EL (cell line): ENCODE measurements at places on chromosomes 7 and 10.

GRCh38 chr10:124138195-124138882 is 44.9 kb upstream of the CHST15 start:
- DNase-seq: no peak

GRCh38 chr10:128345353-128345752 is 219.1 kb upstream of the MKI67 start:
- no peak for DNase-seq

- no peak for DNase-seq
These were observed 11.0 kb downstream of the HECW1 start for GRCh38 chr7:43123457-43123856.

- no peak for DNase-seq
These were observed 2.6 kb downstream of the PPIF start for GRCh38 chr10:79349766-79350406.

DNA sequence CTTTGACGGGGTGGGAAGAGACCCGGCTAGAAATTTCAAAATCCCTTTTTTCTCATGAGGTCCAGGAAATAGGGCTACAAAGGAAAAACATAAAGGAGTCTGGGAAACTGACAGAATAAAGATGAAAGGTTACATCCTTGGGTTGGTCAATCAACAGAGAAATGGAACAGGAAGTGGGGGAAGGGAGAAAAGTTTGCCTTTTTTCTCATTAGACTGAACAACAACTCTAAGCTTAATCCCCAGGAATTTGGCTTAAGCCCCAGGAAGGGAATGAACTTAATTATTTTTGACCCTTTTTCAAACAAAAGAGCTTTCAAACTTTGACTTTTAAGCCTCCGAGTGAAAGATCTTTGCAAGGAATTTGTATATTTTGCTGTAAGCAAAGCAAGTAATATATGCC is 32.7 kb downstream of the LGI1 start:
- DNase-seq: no peak

DNA sequence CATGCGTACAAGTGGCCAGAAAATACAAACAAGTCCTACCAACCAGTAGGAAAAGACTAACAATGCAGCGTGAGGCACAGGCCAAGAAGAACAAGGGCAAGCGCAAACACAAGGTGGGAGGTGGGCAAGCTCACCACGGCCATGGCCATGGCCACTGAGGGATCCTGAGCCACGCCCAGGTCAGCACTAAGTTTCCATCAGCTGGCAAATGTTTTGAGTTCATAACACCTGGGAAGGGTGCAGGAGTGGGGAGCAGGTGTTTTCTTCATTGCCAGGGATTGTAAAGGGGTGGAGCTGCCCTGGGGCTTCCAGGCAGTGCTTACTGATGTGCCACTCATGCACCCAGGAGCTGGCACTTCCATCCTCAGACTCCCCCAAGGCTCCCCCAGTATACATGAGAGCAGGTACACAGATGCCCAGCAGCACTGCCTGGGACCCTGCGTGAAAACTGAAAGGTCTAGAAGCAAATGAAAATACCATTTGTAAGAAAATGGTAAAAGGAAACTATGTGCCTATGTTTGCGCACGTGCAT is 139.2 kb upstream of the RET start:
- DNase-seq: no peak

GRCh38 chr10:84599254-84599653 is 270.9 kb downstream of the CCSER2 start:
- no peak for DNase-seq

GRCh38 chr10:69938541-69938991 is 114.1 kb upstream of the MACROH2A2 start:
- DNase-seq: no peak

- DNase-seq: no peak
These were observed 219.3 kb upstream of the GLI3 start for GRCh38 chr7:42456267-42456666.

DNA sequence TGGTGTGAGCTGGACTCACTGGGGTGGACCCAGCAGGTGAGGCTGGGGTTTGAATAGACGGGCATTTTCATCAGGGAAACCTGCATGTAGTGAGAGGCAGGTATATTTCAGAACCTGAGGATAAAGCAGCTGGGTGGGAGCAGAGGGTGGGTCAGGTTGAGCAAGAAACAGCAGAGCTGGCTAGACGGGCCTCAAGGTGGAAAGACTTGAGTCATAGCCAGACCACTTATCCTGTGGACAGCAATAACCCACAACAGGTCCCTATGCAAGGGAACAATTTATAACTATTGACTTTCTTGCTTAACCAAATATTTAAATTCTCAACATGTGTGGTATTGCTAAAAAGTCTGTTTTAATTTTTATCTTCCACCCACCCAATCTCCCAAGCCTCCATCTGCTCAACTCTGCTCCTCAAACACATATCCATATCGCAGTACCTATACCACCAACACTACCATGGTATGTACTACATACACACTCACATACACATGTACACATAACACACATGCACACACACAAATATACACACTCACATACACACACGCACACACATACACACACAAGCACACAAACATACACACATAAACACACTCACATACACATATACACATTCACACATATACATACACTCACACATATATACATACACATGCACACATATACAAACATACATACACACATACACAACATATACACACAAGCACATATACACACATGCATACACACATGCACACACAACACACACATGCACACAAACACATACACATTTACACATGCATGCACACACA is 129.0 kb upstream of the C7orf33 start:
- no peak for DNase-seq

DNA sequence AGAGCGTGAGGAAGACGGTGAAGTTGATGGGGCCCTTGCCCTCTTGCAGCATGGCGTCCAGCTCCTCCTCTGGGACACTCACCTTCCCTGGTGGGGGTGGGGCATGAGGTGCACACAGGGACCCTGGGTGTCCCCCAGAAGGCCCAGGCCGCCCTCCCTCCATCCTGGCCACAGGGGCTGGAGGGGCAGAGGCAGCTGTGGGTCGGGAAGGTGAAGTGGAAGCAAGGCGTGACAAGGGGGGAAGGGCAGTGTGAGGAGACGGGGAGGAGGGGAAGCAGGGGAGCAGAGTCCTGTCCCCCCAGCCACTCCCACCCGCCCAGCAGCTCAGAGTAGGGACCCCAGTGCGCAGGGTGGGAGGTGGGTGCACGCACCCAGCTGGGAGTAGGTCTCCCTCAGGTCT is 791 bp downstream of the MYL7 start:
- no peak for DNase-seq

DNA sequence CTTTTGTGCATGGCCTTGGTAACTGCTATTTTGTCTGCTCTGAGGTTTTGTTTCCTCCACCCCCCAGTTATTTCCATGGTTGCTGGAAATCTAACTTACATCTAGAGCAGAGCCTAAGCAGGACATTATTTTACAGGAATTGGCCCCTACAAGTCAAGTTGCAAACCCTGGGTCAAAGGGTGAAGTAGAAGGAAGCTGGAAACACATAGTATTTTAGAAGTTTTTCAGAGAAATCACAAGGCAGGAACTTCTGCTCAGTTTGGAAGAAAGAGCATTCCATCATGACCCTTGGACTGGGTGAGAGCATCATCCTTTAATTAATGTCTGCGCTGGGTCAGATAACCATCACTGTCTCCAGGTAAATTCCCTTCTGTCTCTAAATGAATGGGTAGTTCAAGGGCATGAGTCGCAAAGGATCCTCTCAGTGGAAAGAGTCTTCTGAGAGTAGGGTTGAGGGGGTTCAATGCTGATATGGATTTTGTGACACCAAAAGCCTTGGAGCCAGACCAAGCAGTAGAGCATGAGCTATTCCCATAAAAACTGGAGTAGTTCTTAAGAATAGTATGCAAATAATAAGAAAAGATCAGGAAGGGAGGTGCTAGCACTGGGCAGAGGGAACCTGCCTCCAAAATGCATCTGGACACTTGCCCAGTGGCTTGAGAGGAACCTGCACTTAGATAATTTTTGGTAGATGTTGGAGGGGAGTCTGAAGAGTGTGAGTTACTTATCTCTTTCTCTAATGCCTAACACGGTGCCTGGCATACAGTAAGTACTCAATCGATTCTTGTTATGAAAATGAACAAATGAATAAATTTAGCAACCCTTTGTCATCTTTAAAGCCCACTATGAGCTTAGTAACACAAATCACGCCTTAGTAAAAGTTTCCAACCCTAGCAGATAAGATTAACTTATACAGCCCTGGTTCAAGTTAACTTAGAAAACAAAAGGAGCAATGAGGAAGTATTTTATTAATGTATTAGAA is 160.6 kb upstream of the ADO start:
- no peak for DNase-seq

GRCh38 chr10:106576534-106576933 is 588.0 kb downstream of the SORCS1 start:
- no peak for DNase-seq

- no peak for DNase-seq
These were observed 9.2 kb downstream of the CPSF4 start for GRCh38 chr7:99447943-99448342.

DNA sequence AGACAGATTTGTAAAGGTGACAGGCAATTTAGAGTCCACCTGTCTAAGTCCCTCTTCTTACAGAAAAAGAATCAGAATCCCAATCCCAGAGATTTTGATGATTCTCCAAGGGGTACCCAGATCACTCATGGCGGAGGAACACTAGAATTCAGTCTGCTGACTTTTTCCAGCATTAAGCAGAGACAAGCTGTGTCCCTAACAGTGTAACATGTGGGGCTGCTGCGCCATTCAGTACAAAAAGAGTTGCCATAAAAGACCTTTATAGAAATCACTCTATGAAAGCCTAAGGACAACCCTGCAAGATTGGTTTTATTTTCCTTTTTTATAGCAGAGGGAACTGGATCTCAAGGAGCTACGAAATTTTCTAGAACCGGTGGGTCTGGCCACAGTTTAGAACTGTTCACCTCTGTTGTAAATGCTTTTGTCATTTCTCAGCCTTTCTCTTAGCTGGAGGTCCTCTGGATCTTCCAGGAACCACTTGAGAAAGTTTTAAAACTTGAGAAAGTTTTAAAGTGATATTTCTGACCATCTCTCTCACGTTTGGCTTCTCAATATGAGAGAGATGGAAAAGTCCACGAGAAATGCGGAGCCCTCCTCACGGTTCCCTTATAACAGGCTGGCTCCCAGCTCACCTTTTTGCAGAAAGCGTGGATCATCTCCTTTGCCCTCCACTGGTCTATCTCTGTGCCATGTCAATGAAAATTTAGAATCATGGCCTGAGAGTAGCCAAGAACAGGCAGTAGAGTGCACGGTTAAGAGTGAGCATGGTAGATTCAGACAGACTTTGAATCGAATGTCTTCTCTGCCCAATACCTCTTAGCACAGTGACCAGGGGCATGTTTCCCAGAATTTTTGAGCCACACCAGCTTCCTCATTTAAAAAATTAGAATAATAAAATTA is 826 bp downstream of the GIMAP7 start:
- DNase-seq: no peak

DNA sequence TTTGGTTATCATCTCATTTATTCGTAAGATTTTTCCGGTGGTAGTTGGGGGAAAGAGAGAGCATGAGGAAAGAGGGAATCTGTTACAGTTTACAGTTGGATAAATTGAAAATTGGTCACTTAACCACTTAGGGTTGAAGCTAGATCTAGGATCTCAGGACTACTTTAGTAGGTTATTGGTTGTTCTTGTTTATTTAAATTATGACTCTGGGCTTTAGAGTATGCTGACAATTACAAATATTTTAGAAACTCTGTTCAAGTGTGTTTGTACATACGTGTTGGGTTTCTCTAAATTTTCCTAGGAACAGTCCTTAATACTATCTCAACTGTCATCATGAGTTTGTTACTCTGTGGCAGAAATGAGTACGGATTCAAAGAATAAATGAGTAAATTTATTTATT is 48.6 kb upstream of the STRIP2 start:
- no peak for DNase-seq

DNA sequence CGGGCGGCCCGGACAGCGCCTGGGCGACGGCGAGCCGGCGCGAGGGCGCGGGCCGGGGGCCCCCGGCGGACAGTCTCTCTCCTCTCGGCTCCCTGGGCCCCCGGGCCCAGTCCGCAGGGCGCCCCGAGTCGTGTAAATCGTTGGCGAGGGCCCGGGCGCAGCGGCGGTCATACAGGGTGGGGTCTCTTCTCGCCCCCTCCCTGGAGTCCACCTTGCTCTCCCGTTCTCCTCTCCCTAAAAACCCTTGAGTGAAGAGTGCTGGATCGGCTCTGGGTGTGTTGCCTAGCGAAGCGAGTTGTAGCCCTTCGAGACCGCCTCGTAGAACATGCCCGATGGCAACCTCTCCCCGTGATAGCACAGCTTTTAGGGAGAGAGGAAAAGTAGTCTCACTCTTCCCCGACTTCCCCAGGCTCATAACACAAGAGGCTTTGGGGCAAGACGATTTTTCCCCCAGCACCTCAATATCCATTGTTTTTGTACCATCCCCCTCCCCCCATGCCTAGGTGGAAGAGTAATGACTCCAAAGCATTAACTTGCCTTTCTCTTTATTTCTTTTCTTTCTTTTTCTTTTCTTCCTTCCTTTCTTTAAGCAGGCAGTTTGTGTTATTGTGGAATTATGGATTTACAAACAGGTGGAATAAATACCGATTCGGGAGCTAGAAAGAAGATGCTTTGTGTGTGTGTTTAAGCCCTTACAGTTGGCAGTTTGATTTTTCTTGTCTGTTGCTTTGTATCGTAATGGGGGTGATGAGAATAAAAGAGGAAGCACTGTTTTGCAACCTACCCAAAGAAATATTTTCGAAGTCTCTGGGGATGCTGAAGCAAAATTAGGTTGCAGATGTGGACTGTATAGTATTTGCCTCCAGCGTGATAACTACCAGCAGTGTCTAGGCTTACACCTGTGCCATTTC is 822 bp downstream of the SHOC2 start:
- peak; percentile 50 for DNase-seq

- DNase-seq: no peak
These were observed 37.0 kb upstream of the CASD1 start for GRCh38 chr7:94472608-94473007.

GRCh38 chr7:51311166-51311565 is 5.4 kb downstream of the COBL start:
- DNase-seq: no peak

DNA sequence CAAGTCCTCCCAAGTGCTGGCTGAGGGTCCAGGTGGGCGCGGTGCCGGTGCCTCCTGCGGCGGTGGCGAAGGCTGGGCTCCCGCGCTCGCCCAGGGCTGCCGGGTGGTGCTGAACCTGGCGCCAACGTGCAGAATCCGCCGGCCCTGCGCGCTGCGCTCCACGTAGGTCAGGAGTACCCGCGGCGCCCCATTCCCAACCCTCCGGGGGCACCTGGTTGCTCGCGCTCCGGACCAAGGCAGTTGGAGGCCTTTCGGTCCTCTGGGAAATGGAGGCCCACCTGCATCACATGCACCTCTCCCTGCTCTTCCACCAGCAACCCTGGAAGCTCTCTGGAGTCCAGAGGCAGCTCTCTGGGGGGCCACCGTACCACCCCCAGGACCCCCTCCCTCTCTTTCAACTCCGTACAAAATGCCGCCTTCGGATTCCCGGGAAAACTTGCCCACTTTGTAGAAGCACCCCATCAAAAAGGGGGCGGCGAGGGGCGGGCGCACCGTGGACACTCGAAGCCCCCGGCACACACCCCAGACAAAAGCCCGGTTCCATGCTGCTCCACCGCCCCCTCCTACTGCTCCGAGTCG is 745 bp downstream of the SLC16A9 start:
- DNase-seq: no peak

GRCh38 chr10:52172581-52172980 is 141.5 kb upstream of the DKK1 start:
- DNase-seq: no peak
